ENCODE measurements at places on chromosomes 5 and 9. TPM values are rescaled to one million over a fixed set of nuclear protein-coding genes. Genes with fewer than 3 reads are reported as not detected.

GRCh38 chr5:117461403-117461802 is 886.8 kb upstream of the SEMA6A start:
- no peaks in the 10 kb centered on the region for H3K27me3 ChIP-seq
- H3K4me1 ChIP-seq: peaks cover 1% of the 10 kb centered on the region
- H3K36me3 ChIP-seq: no peaks in the 10 kb centered on the region
- no peak overlapping the region for H3K27ac ChIP-seq
- no peak for DNase-seq
- H3K4me3 ChIP-seq: no peak overlapping the region

The SLCO6A1 gene
- total RNA-seq: not detected

The ANKRD34B gene
- 0.29 TPM for total RNA-seq

The GTF2H2C gene
- total RNA-seq: 28.8 TPM

The MARVELD2 gene
- total RNA-seq: 40.9 TPM

The PCDHB12 gene
- total RNA-seq: 1.6 TPM

The OR1J2 gene
- not detected for total RNA-seq

- DNase-seq: no peak
- H3K4me1 ChIP-seq: no peaks in the 10 kb centered on the region
- peaks cover 44% of the 10 kb centered on the region for H3K27me3 ChIP-seq
- H3K27ac ChIP-seq: no peak overlapping the region
Observed at GRCh38 chr9:136588663-136589464, 43.0 kb upstream of the NOTCH1 start.

The SOHLH1 gene
- total RNA-seq: not detected

The PCDHA7 gene
- 0.95 TPM for total RNA-seq

DNA sequence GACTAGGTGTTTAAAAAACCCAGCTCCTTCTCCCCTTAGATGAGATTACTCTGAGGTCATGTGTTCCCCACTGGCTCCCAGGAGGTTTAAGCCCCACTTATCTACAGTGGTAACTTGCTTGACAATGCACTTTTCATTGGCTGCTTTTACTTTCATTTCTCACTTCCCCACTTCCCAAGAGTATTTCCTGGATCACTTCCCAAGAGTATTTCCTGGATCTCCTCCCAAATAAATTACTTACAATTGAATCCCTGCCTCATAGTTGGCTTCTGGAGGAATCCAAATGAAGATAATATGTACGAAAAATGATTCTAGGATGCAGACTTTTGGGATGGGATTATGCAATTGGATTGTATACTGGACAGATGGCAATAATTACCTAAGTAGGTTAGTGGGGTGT is 47.1 kb upstream of the CHSY3 start:
- DNase-seq: no peak
- H3K36me3 ChIP-seq: no peaks in the 10 kb centered on the region
- no peaks in the 10 kb centered on the region for H3K4me1 ChIP-seq
- H3K27ac ChIP-seq: no peak overlapping the region

The ST8SIA4 gene
- total RNA-seq: not detected

DNA sequence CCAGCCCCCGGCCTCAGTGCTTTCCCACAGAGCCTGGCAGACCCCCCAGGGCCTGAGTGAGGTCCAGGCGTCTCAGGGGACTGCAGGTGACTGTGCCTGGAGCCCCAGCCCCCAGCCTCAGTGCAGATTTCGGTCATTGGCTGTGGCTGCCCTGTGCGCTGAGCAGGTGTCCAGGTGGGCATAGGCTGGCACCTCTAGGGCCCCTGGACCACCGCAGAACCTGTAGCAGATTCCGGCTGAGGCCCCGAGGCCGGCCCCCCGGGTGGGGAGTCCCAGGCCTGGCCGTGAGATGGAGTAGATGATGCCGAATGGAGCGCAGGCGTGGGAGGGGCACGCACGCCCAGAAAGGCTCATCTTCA is 12.1 kb downstream of the EXD3 start:
- DNase-seq: no peak
- no peaks in the 10 kb centered on the region for H3K27me3 ChIP-seq
- peaks cover 5% of the 10 kb centered on the region for H3K4me1 ChIP-seq
- H3K36me3 ChIP-seq: peaks cover 17% of the 10 kb centered on the region
- H3K4me3 ChIP-seq: peak overlapping the region; percentile 49

GRCh38 chr9:138058181-138058580 is 180.6 kb downstream of the CACNA1B start:
- no peaks in the 10 kb centered on the region for H3K4me1 ChIP-seq
- no peak for DNase-seq
- peaks cover 23% of the 10 kb centered on the region for H3K27me3 ChIP-seq

GRCh38 chr9:128835246-128836210 is 5.9 kb upstream of the SPOUT1 start:
- no peak overlapping the region for H3K4me3 ChIP-seq
- H3K27ac ChIP-seq: no peak overlapping the region
- no peaks in the 10 kb centered on the region for H3K4me1 ChIP-seq
- no peaks in the 10 kb centered on the region for H3K36me3 ChIP-seq

DNA sequence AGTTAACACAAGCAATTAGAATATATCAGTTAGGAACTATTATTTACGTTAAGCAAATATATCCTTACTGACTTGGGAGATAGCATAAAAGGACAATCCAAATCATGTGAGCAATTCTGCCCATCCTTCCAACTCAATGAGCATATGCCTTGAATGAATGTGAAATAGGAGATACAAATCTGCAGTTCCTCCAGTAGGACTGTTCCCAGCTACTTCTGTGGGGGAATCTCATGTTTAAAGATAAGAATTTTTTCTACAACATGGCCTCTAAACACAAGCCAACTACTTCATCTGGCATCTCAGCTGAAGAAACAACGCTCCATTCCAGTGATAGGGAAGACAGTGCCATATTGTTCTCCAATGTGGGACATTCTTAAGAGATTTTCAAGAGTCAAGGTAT is 110.7 kb upstream of the NIPBL start:
- H3K36me3 ChIP-seq: no peaks in the 10 kb centered on the region
- DNase-seq: no peak
- H3K4me1 ChIP-seq: no peaks in the 10 kb centered on the region
- no peak overlapping the region for H3K27ac ChIP-seq
- H3K4me3 ChIP-seq: no peak overlapping the region
- H3K27me3 ChIP-seq: peaks cover 12% of the 10 kb centered on the region
